ENCODE measurements at places on chromosomes 3 and 15.

DNA sequence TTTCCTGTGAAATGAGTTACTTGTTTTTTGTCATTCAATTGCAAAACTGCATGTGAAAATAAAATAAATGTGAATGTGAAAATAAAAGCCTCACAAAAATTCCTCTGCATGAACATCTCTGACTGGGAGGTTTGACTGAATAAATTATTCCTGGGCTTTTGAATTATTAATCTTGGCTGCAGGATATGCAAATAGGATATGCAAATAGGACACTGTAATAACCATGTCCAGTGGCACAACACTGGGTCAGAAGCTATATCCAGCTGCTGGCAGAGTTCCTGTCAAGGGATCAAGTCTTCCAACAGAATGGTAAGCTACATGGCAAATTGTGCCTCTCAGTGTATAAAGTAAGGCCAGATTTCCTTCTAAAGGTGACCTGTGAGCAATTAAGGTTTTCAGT lies at the start of gene SUCNR1:
TSS of gene SUCNR1 (plus strand) at position 246 of the 400 bp plus-strand sequence. CDS start 6,250 bp downstream, outside the sequence.
- no peak for DNase-seq

GRCh38 chr15:56948764-56949101 lies 30.3 kb downstream of the TCF12 start:
- no peak for DNase-seq

- no peak for DNase-seq
These were observed 39.9 kb upstream of the MB21D2 start for GRCh38 chr3:192957441-192958021.

DNA sequence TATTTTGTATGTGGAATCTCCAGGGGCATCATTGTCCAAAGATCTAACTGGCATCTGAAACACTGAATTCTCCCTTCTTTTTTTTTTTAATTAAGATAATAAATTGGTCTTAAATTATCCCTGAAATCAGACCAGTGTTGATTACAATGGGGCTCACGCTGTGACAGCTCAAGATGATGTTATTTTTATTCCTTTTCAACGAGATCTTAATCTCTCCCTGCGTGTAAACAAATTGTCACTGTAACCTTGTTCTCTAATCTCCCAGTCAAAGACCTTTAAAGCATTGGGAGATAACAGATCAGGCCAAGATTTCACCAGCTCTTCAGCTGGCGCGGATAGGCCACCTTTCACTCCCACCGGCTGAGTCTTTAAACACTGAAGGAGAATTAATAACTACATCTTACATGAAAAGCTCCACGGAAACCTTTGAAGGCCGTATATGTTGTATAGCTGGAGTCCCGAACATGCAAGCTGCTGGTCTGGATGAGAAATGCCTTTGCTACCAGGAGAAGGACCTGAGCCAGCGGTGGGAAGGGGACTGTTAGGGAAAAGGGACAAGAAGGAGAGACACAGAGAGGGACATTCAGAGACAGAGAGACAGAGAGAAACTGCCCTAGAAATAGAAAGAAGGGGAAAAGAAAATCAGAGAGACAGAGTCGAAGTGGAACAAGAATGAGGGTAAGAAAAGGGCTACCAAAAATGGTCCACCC lies 418.8 kb upstream of the NR2F2 start:
- DNase-seq, result no peak

DNA sequence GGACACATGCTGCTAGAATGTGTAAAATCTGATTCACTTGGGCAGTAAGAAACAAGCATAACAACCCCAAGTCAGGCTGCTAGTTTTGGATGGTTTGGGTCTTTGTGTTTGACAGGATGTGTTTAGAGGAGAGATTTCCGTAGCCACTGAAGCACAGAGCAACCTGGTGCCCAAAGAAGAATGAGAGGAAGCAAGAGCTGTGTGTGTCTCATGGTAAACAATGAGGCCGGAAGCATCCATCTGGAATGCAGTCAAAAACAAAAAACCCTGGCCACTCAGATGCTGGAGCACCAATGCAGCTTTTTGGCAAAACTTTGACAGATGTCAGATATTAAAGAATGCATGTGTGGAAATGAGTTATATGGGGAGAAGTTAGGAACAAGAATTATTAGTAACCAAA lies 39.4 kb upstream of the SNRK start:
- DNase-seq, result no peak

DNA sequence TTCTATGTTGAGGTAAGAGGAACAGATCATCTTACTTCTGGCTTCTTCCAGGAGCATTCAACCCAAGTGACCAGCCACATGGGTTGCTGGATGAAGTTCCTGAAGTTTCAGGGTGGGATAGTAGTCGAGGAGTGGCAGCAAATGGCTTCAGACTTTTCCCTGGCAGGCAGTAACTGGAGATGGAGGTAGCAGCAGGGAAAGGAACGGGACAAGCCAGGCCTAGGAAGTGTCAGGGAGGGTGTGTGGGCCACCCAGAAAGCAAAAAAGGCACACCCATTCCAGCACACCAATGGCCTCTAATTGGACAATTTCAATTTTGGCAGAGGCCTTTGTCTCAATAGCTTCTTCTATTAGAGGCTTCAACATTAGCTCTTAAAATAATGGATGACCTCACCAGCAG lies 498.6 kb upstream of the ATP11B start:
- no peak for DNase-seq

- DNase-seq, result no peak
These were observed 17.7 kb upstream of the OCA2 start for GRCh38 chr15:28116521-28117431.

DNA sequence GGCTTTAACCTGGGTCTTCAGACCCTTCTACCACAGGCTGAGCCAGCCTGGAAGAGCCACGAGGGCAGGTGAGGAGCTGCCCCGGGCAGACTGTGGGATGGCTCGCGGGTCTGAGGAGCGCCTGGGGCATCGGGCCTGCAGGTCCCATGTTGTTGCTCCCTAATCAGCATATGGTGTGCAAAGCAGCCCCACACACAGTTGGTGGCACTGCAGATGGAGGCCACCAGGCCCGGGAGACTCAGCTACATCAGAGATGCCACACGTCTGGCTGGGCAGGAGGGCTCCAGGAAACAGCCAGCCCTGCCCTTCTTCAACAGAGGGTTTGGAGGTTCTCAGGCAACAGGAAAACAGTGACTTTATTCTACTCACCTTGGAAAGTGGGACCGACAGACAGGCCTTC lies 63.9 kb downstream of the XXYLT1 start:
- DNase-seq, result no peak

DNA sequence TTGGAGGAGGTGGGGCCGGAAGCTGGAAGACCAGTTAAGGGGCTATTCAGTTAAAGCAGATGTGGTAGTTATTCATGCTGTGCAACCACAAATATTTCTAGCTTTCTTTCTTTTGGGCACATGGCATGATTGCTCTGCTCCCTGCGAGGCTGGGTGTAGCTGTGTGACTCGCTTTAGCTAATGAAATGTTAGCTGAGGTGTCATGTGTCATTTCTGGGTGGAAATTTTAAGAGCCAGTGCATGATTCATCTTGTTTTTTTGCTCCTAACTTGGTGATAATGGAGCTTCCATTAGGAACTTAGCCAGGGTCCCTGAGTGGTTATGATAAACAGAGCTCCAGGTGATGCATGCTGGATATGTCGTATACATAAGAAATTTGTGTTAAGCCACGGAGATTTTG lies 300.6 kb downstream of the SATB1 start:
- DNase-seq, result no peak

- DNase-seq, result no peak
These were observed 21.6 kb downstream of the CPN2 start for GRCh38 chr3:194329583-194329965.

DNA sequence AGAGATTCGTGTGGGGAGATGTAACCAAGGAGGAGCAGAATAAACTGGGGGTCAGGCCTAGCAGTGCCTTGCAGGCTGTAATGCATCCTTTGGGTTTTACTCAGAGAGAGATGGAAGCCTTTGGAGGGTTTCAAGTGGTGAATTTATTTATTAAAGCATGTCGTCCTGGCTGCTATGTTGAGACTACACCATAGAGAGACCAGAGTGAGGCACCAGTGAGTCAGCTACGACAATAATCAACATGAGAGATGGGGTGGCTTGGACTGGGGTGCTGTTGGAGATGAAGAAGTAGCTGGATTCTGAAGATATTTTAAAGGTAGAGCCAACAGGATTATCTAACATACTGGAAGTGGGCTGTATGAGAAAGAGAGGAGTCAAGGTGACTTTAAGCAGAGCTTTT lies 335.3 kb upstream of the ARHGEF26 start:
- DNase-seq, result no peak

DNA sequence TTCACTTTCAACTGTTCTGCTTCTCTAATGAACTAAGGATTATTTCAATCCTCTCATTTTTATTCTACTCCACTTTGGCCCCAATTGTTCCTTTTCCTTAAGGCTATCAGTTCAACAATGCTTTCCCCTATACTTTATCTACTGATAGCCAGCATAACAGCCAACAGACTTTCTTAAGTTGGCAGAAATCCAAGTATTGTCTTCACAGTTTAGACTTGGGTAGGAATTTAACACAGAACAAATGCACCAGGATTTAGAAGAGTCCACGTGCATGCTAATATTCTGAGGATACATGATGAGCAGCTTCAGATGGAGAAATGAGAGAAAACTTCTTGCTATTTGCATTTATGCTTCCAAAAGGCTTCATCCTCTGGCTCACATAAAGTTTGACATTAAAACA lies 54.8 kb downstream of the FBN1 start:
- no peak for DNase-seq

GRCh38 chr3:124965413-124965812 lies 30.9 kb upstream of the MUC13 start:
- DNase-seq, result no peak

DNA sequence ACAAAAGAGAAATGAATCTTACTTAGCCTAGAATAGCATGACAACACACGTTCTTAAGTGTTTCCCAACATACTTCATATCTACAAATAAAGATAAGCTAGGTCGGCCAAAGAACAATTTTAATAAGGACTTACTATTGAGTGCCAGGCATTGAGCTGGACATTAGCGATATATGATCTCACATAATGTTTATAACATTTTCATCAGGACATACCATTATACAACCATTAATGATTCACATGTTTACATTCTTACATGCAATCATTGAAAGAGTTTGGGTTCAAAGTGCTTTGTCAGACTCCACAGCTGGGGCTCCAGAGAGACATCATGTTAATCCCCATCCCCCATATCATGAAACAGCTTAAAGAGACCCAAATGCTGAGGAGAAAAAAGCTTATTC lies 189.0 kb downstream of the STT3B start:
- DNase-seq, result no peak

- DNase-seq, result no peak
These were observed 124.4 kb downstream of the FEZF2 start for GRCh38 chr3:62248734-62249483.

DNA sequence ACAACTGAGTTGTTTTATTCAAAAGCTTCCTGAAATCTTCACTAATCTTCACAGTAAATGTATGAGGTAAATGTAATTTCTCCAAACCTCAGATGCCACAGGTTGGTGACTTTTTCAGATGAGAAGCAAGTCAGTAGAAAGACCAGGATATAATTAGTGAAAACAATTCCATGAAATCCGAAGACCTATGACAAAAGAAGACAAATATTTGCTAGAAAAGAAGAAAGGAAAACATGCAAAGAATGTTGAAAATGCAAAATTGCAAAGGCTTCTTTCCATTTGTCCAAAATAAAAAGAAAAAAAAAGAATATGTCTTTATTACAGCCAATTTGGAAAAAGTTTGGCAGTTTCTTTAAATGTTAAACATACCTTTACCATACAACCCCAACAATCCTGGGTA lies 88.3 kb upstream of the MYRIP start:
- no peak for DNase-seq

- no peak for DNase-seq
These were observed at the start of gene CDHR4 for GRCh38 chr3:49799761-49800160. TSS of gene CDHR4 (minus strand) at chr3:49799873. CDS start at chr3:49799812, 61 bp downstream.

DNA sequence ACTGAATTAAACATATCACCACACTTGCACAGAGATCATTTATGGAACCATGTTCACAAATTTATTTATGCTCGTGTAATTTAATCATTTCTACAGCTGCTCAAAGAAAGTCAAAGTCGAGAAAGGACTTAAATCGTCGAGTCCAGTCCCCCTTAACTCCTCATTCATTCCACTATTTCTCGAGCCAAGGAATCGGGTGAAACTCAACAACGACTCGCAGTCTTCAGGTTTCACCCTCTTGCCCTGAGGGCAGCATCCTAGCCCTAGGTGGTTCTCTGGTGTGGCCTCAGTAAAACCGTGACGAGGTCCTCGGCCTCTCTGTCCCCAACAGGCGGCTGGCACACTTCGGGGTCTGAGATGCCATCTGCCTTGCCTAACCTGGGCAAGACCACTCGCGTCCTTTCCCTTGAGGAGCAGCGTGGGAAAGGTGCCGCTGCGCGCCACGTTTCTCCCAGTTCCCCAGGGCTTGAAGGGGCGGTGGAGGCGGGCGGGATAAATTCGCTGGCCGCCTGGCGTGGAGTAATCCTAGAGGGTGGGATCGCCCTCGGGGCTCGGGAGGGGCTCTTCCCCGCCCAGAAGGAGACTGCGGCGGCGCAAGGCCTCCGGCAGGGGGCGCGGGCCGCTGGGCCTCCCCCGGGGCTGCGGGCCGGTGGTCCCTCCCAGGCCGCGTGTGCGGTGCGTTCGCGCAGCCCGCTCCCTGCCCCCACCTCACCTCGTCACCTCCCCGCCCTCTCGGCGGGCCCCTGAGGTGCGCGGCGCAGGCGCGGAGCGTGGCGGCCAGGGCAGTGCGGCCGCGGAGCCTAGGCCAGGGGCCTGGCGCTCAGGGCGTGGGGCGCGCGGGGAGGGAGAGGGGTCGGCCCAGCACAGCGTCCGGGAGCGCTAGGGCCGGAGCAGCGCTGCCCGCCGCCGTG lies at the start of gene ZNF639:
TSS of gene ZNF639 (plus strand) at position 746 of the 911 bp plus-strand sequence. CDS start 5,263 bp downstream, outside the sequence.
- peak; percentile 84 for DNase-seq

DNA sequence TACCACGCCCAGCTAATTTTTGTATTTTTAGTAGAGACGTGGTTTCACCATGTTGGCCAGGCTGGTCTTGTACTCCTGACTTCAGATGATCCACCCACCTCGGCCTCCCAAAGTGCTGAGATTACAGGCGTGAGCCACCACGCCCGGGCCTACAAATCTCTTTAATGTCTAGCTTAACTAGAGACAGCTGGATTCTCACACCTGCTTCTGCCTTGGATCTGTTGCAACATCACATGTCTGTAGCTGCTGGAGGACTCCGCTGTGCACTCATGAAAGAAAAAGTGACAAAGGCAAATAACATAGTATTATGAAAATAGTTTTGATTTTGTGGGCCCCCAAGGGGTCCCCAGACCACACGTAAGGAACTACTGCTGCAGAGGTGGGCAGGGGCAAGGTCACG lies 85.9 kb downstream of the NCEH1 start:
- DNase-seq, result no peak

DNA sequence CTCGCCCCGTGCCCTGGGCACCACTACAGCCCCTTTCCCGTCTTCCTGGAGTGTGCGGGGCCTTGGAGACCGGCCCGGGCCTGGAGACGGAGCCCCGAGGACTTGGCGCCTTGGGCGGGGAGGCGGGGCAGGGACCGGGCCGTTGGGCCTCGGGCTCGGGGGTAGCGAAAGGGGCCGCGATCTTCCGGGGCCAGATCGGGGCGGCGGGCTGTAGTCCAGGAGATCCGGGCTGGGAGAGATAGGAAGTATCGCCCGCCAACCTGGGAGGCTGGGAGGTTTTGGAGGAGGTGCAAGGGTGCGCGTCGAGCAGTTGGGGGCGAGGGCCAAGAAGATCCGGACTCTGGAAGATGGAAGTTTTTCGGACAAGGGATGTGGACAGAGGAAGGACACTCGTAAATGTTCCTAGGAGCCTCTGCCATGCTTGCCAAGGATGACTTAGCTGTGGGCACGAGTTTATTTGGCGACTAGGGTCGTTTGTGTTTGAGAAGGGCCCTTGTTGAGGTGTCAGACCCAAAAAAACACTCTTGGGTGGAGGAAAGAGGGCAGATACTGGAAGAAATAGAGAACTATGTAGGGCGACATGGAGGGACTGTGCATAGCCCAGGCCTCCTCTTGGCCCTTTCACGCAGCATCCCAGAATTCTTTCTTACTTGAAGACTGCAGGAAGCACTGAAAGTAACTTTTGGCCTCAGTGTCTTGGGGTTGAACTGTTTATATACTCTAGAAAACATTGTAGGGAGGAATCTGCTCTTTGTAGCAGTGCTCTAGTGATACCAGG lies 712 bp downstream of the RTF1 start:
- no peak for DNase-seq
